Foreskin keratinocyte (primary cell): ENCODE measurements at places on chromosomes 13 and 19. TPM values are rescaled to one million over a fixed set of nuclear protein-coding genes. Genes with fewer than 3 reads are reported as not detected.

The RASIP1 gene
- 11.3 and 12.6 TPM in 2 replicates for total RNA-seq

The ZNF566 gene
- 4.1 and 4.6 TPM in 2 replicates for total RNA-seq

The RUBCNL gene
- total RNA-seq: 0.10 TPM in 1 of 2 replicates, not detected in the other

The GAPDHS gene
- not detected in 2 replicates for total RNA-seq

The FBXO46 gene
- total RNA-seq: 8.0 and 8.4 TPM in 2 replicates

The KLHL1 gene
- not detected in 2 replicates for total RNA-seq

The HIPK4 gene
- total RNA-seq: 0.07 and 0.10 TPM in 2 replicates

The F7 gene
- total RNA-seq: not detected in 2 replicates

The MCEMP1 gene
- total RNA-seq: not detected in 2 replicates

The ZNF772 gene
- total RNA-seq: 9.1 and 10.9 TPM in 2 replicates

The TNFSF9 gene
- total RNA-seq: 23.2 and 27.9 TPM in 2 replicates

The CCDC169 gene
- 0.17 and 0.25 TPM in 2 replicates for total RNA-seq

The KLK7 gene
- 6.3 and 8.1 TPM in 2 replicates for total RNA-seq

The INSL3 gene
- 0.14 and 0.51 TPM in 2 replicates for total RNA-seq

The ZNF177 gene
- total RNA-seq: 0.49 and 0.51 TPM in 2 replicates

The LPAR6 gene
- total RNA-seq: 4.7 and 6.3 TPM in 2 replicates

The LCP1 gene
- 4.7 and 105 TPM in 2 replicates for total RNA-seq

The IGSF23 gene
- not detected in 2 replicates for total RNA-seq

The PNMA8B gene
- 0.07 and 0.10 TPM in 2 replicates for total RNA-seq

The AP1M2 gene
- total RNA-seq: 86.6 and 117 TPM in 2 replicates

The FAM216B gene
- total RNA-seq: not detected in 2 replicates

The COL4A2 gene
- total RNA-seq: 126 and 178 TPM in 2 replicates

The TMEM86B gene
- total RNA-seq: 1.2 and 1.7 TPM in 2 replicates

The BLVRB gene
- total RNA-seq: 75.3 and 79.6 TPM in 2 replicates

The NLRP5 gene
- total RNA-seq: not detected in 2 replicates

The PSG7 gene
- total RNA-seq: not detected in 2 replicates

The ZNF583 gene
- total RNA-seq: 3.5 and 3.9 TPM in 2 replicates

The DNM2 gene
- total RNA-seq: 96.1 and 96.7 TPM in 2 replicates

The MAG gene
- total RNA-seq: not detected in 2 replicates

The SPHK2 gene
- total RNA-seq: 6.9 and 8.8 TPM in 2 replicates

The ADAT3 gene
- total RNA-seq: 2.7 and 3.2 TPM in 2 replicates

The DAND5 gene
- total RNA-seq: 0.07 and 0.14 TPM in 2 replicates
